Calu3 (cell line): ENCODE measurements at places on chromosomes 11 and 22.

- no peak for DNase-seq
Measured at GRCh38 chr22:45960477-45961386, 16.2 kb downstream of the WNT7B start.

- peak; percentile 38 for DNase-seq
Measured at GRCh38 chr11:27700351-27701301, at the start of gene BDNF. Gene BDNF (minus strand): TSS chr11:27700455. CDS start chr11:27658564, 41,891 bp downstream.

DNA sequence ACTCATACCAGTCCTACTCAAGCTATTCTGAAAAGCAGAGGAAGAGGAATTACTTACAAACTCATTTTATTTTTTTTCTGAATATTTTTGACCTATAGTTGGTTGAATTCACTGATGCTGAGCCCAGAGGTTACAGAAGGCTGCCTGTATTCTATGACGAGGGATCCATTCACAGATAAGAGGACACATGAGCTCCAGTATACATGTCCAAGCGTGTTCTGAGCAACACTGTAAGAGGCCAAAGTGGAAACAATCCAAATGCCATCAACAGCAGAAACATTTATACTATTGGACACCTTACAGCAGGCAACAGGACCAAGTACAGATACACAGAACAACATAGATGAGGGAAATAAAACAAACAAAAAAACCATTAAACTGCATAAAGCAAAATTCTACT lies 10.3 kb downstream of the KDM4E start:
- DNase-seq = no peak

DNA sequence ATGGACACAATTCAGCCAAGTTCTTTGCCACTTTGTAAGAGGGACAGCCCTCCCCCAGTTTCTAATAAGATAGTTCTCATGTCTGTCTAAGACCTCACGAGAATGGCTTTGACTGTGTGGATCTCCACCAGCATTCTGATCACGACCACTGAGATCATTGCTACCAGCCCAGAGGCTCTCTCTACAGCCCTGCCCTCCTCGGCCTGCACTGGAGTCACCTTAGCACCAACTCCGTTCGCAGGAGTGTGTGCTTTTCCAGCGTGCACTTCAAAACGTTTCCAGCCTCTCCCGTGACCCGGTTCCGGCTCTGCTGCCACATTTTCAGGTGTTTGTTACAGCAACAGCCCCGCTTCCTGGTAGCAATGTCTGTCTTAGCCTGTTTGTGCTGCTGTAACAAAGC lies 26.2 kb downstream of the TSPAN32 start:
- DNase-seq = no peak

DNA sequence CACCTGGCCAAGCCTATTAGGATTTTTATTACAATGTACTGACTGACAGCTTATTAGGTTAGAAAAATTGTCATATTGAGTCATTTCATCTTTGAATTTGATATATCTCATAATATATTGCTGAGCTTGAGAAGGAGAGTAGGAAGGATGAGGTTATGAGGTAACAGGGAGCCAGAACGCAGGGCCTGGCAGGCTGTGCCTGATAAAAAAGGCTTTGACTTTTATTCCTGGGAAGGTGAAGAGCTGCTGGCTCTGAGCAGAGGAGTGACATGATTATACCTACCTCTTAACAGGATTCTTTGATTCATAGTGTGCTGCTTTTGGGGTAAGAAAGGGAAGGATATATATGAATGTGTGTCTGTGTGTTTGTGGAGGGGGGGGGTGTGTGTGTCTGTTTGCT lies 70.9 kb downstream of the SFI1 start:
- DNase-seq = no peak

GRCh38 chr11:535210-535518 lies 212 bp downstream of the HRAS start:
- DNase-seq = no peak

- no peak for DNase-seq
Measured at GRCh38 chr11:117825538-117826189, 1.1 kb upstream of the FXYD2 start.

GRCh38 chr22:48182846-48183805 lies 1420.7 kb downstream of the TBC1D22A start:
- no peak for DNase-seq

GRCh38 chr11:34318111-34319037 lies 39.4 kb downstream of the ABTB2 start:
- no peak for DNase-seq

DNA sequence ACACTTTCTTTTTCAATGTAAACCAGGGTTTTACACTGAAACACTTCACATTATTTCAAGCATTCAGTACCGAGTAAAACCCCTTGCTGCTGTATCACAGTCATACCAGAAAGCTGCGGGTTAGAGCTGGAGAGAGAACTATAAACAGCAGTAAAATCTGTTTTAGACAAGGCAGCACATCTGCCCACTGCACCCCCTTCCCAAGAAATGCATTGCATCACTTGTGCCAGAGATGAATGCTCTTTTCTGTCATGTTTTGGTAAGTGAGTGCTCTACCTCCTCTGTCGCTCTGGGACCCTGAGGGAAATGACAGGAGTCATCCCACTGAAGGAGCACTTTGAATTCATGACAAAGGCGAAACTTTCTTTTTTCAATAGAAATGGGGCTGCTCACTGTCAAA lies 107.2 kb downstream of the MAML2 start:
- DNase-seq = no peak

DNA sequence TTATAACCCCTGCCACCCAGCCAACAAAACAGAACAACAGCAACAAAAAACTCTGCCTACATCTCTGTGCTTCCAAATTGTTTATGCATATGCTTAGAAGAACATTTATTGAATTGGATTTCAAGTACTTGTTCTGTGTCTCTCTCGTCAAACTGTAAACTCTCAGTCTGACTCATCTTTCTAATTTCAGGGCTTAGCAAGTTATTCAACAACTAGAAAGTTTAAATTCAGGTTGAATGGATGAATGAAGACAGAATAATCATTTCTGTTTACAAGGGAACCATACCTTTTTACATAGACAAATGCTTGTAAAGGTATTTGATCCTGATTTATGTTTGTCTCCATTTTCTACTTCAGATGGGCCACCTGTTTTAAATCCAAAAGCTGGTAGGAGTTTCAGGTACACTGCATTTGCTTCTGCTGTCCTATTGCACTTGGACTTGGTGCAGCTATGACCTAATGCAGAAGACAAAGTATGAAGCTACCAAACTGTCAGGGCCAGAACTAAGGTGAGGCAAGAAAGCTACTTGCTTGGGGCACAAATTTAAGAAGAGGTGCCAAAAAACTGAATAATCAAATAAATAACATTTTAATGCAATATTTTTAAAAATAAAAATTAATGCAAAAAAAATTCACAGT lies 1.6 kb upstream of the FBXO3 start:
- DNase-seq = no peak

DNA sequence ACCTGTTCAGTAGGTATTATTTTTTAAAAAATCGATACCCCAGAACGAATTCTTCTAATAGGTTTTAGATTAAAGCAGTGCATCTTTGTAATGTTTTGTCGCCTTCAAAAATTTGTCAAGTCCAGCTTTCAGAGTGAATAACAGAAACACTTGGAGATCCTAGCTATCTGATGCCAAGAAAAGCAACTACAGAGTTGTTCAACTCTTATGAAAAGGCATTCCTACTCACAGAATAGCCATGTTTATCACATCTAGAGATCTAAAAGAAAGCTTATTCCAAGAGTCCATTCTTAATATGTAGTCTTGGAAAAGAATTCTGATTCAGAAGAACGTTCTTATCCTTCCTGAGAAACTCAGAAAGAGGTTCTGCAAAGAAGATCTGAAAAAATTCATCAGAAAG lies 268.5 kb downstream of the TTC28 start:
- DNase-seq = no peak

DNA sequence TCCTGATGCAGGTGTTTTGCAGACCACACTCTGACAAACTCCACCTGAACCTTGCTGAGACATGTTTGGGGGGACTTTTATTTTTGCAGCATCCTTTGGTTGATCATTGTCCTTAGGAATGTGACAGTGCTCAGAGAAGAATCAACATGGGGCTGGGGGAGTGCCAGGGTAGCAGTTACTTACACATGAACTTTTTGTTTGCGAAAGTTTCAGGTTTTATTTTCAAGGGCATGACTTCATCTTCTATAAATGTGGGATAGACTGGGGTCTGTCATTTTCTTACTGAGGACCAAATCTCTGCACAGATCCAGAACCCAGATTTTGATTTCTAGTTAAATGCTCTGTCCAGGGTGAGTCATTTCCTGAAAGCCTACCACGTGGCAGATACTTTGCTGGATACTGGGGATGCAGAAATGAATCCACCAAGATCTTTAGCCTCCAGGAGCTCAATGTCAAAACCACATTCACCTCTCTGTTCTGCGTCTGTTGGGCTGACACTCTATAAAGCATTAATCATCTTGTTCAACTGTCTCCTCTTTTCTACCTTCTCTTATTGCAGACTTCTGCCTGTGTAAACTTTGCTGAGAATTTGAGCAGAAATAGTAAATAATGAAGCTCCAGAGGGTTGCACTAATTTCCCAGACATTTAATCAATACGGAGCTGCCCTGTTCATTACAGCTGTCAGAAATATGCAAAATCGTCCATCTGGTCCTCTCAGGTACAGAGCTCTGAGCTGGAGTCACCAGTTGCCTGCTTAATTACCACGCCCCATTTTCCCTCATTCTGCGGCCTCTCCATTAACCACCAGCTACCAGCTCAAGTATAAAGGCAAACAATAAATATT lies 387.9 kb downstream of the MIAT start:
- DNase-seq = peak; percentile 15

GRCh38 chr11:83011333-83012167 lies 60.1 kb downstream of the RAB30 start:
- DNase-seq = no peak
